ENCODE measurements at places on chromosomes 1 and 21.

GRCh38 chr1:167117225-167117624, 23.4 kb downstream of the STYXL2 start:
- no peak for DNase-seq

GRCh38 chr1:162690672-162691434, 58.6 kb downstream of the DDR2 start:
- no peak for DNase-seq

GRCh38 chr1:54142146-54142900, 10.5 kb downstream of the CDCP2 start:
- no peak for DNase-seq

DNA sequence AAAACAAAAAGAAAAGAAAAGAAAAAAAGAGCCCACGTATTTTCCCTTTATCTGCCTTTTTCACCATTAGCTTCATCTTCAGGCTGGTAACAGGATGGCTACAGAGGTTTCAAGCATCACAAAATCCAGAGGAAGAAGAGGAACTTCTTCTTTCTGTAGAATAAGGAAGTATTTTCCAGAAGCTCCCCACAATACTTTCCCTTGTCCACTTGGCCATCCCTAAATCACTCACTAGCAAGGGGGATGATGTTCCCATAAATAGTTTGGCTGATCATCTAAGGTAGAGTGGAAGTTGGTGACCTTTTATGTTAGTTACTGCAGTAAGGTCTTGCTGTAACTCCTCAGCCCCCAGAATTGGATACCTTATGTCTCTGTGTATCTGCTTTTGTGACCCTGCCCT, 45.1 kb upstream of the RNF11 start:
- DNase-seq = no peak

DNA sequence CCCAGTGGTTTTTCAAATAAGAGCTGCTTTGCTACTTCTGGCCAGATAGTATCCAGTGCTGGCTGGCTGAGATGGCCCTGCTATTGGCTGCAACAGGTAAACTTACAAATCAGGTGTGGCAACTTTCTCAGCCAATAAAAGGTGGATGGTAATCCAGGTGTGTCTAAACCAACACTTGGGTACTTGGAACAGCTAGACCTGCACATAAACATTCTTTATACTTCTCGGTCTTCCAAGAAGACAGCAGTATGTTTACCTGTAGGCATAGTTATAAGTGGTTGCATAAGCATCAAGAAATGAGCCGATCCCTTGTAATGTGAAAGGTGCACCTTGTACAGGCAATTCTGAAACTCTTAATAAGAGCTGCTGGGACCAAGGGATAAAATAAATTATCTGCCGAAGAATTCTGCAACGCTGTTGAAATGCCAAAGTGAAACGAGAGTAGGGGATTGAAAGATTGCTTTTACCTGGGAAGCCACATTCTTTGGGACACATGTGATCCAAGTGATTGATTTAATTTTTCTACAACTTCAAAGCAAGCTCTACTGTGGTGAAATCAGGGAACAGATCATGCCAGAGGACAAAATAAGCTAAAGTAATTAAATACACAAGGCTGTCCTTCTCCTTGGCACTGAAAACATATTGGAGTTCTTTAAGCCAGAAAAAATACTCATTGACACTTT, at the start of gene CLDN8:
Gene CLDN8 (minus strand): TSS at position 57 of the 683 bp plus-strand sequence. CDS start 172 bp downstream, outside the sequence.
- peak; percentile 28 for DNase-seq

DNA sequence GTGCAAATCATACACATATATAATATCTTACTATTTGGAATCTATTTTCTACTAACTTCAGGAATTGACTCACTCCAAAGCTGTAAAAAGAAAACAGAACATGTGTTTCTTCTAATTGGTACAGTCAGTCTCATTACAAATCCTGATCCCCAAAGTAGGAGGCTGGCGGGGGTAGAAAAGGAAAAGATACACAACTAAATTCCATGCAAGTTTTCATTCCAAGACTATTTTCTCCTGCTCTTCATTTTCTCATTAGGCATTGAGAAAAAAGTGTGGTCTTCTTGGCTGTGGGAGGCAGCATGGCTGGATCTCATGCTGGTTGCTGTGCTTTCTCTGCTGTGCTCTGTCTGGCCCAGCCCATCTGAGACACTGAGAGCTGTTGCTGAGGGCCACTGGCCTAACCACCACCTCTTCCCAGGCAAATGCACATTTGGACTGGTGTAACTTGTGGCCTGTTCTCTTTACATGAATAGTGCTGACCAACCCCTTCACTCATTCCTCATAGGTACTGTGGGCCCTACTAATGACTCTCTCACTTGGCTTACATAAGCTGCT, 1107.5 kb upstream of the B3GALT2 start:
- DNase-seq = no peak
